ENCODE measurements at places on chromosomes 1 and 21.

DNA sequence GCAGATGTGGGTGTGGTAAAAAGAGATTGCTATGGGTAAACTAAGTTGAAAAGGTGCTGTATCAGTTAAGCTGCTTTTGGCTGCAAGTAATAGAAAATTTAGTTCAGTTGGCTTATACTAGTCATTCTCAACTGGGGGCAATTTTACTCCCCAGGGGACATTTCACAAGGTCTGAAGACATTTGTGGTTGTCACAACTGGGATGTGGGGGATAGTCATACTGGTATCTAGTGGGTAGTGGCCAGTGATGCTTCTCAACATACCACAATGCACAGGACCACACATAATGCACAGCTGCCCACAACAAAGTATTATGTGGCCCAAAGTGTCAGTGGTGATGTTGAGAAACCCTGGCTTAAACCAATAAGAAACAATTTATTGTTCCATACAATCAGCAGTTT, 31.4 kb downstream of the SERTAD4 start:
- no peak for DNase-seq

- no peak for DNase-seq
Measured at GRCh38 chr1:201648066-201648906, 109.4 kb downstream of the NAV1 start.

- no peak for DNase-seq
Measured at GRCh38 chr1:106747232-106747631, 309.2 kb upstream of the PRMT6 start.

GRCh38 chr1:71414179-71414578, 333.3 kb upstream of the ZRANB2 start:
- DNase-seq: no peak

- DNase-seq: no peak
Measured at GRCh38 chr1:24765308-24765988, 20.2 kb downstream of the CLIC4 start.

DNA sequence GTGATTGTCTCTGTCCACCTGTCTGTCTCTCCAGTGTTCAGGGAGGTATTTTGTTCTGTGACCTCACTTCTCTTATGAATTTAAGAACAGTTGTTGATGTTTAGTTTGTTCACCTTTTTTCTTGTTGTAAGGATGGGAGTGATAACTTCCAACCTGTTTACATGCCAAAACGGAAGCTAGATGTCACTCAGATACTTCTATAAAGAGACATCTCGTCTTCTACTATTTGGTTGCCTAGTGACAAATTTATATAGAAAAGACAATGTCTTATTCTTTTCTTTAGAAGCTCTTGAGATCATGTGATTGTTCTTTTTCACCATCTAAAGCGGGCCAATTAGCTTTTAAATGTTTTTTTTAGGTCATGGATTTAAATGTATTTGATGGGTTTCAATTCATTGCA, 33.8 kb downstream of the PRSS38 start:
- no peak for DNase-seq

DNA sequence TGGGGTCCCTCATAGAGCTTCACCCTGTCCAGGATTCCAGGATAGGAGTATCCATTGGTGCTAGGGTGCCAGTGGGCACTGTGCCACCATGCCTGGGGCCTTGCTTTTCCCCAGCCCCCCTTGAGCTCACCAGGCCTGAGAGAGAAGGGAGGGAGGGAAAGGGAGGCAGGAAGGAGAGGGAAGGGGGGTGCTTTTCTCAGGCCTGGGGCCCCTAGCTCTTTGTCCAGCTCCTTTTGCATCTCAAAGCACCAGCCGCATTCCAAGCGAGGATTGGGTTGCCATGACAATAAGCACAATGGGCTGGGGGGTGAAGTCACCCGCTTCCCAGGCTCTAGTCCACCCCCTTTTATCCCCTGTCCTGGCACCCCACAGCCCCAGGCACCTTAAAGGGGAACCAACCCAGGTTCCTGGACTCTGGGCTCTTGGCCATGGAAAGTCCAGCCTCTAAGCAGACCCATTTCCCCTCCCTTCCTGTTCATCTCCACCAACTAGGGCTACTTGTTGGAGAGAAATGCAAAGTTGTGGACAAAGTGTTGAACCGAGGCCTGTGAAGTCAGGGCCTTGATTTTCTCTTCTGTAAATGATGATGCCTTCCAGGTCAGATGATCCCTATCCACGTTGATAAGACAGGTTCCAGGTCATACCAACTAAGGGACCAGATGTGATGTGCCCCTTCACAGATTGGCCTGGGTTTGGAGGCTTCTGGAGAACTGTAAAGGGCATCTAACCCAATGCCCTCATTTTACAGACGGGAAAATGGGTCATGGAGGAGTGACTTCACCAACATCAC, 11.4 kb downstream of the THBS3 start:
- no peak for DNase-seq

DNA sequence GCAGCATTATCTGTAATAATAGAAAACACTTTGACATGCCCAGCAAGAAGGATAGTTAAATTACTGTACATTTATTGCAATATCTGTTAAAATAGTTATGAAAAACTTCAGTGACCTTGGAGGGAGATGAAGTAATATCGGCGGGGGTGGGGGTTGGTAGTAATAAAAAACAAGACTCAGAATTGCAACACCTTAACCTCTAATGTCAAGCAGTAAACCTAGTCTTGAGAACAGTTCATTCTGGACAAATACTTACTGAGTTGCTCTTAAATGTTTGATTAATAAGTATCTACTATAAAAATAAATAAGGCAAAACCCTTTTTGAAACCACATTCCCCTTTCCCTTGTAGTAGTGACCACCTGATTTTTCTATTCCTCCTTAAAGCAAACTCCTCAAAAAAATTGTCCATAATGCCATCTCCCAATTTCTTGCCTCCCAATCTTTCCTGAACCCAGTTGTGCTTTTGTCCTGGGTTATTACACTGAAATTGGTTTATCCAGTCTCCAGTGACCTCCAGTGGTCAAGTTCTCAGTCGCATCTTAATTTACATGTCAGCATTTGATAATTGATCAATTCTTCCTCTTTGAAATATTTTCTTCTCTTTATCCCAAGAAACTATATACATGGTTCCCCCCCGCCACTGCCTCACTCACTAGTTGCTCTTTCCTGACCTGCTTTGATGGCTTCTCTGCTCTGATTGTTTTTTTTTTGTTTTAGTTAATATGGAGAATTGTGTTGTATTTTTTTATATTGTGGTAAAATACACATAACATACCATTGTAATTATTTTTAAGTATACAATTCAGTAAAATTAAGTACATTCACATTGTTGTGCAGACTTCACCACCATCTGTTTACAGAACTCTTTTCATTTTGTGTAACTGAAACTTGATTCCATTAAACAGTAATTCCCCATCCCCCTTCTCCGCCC, 36.8 kb downstream of the RAP1A start:
- DNase-seq: peak; percentile 52

- DNase-seq: no peak
Measured at GRCh38 chr21:26977746-26978145, 10.9 kb upstream of the ADAMTS5 start.

DNA sequence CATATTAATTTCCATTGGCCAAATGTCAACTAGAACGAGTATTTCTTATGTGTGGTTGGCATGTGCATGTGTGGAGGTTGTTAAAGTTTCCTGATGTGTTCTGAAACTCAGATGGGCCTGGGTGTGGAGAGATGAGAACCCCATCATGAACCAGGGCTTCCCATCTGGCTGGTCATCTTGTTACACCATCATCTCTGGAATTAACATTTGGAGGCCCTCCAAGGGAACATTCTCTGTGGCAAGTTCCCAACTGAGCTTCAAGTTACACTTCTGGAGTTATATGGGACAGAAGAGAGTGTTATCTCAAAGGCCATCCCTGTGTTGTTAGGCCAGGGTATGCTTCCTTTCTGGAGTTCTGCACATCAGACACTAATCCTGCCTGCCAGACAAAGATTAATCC, 183.6 kb downstream of the TTLL7 start:
- DNase-seq: no peak

DNA sequence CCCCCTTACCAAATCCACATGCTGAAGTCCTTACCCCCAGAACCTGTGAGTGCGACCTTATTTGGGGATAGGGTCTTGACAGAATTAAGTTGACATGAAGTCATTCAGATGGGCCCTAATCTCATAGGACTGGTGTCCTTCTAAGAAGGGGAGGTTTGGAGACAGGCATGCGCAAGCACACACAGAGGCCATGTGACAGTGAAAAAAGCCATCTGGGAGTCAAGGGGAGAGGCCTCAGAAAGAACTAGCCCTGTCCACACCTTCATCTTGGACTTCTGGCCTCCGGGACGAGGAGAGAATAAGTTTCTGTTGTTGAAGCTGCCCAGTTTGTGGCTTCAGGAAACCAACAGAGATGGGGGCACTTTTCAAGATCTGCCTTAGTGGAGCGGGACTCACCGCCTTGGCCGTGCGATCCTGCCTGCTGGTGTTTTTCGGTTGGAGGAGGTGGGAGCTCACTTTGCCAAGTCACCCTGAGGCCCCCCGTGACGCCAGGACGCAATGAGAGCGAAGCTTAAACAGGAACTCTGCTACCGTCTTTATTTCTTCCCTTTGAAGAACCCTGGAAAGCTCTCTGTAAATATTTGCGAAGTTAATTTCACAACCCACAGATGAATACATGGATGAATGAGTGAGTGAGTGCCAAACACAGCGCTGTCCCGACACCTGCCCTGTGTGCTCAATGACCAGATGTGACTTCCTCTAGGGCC, 42.5 kb upstream of the C1orf174 start:
- no peak for DNase-seq

- DNase-seq: no peak
Measured at GRCh38 chr1:206098242-206098919, 18.8 kb downstream of the AVPR1B start.

DNA sequence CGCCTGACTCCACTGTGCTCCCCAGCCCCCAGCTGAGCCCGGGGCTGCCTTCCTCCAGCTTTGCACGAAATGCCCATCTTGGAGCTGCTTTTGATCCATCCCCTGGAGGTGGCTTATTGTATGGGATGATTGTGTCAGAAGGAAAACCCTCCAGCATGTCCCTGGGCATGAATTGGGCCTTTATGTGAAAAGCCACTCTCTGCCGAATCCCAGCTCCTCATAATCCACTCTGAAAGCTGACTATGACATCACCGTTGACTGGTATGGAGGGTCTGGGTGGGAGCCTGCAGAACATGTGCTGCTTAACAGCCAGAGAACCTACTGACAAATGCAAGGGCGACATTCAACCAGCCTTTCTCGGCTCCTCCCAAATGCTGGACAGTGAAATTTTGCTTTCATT, 74.6 kb downstream of the NENF start:
- no peak for DNase-seq

- peak; percentile 76 for DNase-seq
Measured at GRCh38 chr1:241413386-241413785, 56.4 kb upstream of the RGS7 start.

GRCh38 chr1:64962441-64962840, 3.9 kb downstream of the JAK1 start:
- peak; percentile 45 for DNase-seq

GRCh38 chr1:184507604-184508280, 120.9 kb downstream of the C1orf21 start:
- no peak for DNase-seq

DNA sequence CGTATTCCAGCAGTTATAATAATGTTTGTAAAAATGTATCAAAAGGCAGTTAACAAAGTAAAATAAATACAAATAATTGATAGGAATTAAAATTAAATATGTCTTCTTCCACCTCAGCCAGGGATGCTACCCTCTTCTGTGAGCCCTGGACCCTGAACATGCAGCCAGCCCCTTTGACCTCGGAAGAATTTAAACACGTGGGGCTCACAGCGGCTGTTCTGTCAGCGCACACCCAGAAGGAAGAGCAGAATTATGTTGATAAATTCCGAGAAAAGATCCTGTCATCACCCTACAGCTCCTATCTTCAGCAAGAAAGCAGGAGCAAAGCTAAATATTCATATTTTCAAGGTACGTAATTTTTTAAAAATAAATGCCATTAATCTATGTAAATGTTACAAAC, 26.5 kb downstream of the UTS2 start:
- DNase-seq: no peak

GRCh38 chr1:161816201-161816600, 50.1 kb downstream of the ATF6 start:
- no peak for DNase-seq

- peak; percentile 20 for DNase-seq
Measured at GRCh38 chr21:34965200-34966174, 83.6 kb downstream of the RUNX1 start.

DNA sequence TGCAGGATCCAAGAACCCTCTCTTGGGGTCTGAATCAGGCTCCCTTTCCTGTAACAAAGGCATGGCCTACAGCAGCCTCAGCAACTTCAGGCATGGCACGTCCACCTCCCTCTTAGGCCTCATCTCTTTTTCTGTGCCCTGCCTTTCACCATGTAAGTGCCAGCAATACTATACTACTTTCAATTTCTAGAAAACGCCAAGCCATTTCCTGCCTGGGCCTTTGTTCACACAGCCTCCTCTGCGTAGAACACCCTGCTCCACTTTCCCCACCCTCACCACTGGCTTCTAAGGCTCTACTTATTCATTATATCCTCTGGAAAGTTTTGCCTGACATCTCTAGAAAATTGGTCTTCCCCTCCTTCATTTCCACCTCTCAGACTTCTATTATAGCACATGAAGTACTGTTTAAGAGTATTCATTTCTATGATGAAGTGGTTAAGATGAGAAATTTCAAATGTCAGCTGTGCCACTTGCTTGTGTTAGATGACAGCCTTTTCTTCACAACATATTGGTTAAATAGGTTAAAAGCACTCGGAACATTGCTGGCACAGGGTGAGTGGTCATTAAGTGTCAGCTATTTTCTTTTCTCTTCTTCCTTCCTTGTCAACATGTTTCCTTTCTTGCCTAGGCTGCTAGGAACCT, 41.6 kb upstream of the VWA5B1 start:
- no peak for DNase-seq

DNA sequence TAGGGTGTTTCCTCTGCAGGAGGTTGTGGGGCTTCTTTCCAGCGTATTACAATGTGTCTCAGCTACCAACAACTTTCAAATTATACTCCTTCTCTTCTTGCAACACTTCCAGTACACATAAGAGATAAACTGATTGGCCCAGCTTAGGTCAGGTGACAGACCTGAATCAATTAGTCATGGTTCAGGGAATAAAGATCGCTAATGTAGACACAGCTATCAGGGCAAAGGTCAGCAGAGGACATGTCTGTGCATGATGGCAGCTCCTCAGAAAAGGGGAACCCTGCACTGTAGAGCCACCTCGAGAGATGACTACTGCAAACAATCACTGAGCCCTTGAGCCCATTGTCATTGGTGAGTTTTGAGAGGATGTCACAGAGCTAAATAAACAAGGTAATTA, 36.8 kb upstream of the PKN2 start:
- no peak for DNase-seq

- DNase-seq: no peak
Measured at GRCh38 chr21:34220556-34221195, 143.1 kb upstream of the KCNE2 start.

- no peak for DNase-seq
Measured at GRCh38 chr1:19967808-19968207, 11.6 kb downstream of the PLA2G2A start.

All from RCC 7860 (cell line).